Spleen (tissue), 13 donors: ENCODE measurements at places on chromosomes 2 and 18. TPM values are rescaled to one million over a fixed set of nuclear protein-coding genes. Genes with fewer than 3 reads are reported as not detected.
A peak's percentile ranks its signal among the peaks of the same experiment; 100 is the strongest.

- H3K27me3 ChIP-seq = no peaks in the 10 kb centered on the region
- H3K4me3 ChIP-seq = no peak overlapping the region
- no peaks in the 10 kb centered on the region for H3K36me3 ChIP-seq
- H3K4me1 ChIP-seq = peaks cover 15% of the 10 kb centered on the region
- no peak for DNase-seq
Observed at GRCh38 chr2:234391625-234392024, 105.3 kb downstream of the ARL4C start.

DNA sequence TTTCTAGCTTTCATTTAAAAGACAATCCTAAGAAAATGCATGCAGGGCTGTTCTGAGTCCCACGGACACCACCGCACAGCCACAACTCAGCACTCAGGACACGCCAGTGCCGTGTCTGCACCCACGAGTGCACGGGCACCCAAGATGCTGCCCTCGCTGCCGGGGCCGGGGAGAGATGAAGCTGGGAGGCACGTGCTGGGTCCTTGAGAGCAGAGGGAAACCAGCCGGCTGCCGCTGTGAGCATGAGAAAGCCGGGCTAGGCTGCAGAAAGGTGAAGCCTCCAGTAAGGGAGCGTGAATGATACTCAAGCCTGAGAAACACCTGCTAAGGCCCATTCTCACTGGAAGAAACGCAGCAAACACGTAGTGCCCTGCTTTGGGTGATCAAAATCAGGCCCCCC lies 4.8 kb downstream of the COPS9 start:
- peak; percentile 53 for DNase-seq
- peaks cover 10% of the 10 kb centered on the region for H3K4me1 ChIP-seq
- H3K27me3 ChIP-seq = no peaks in the 10 kb centered on the region
- H3K27ac ChIP-seq = no peak overlapping the region
- H3K36me3 ChIP-seq = peaks cover 64% of the 10 kb centered on the region
- no peak overlapping the region for H3K4me3 ChIP-seq

DNA sequence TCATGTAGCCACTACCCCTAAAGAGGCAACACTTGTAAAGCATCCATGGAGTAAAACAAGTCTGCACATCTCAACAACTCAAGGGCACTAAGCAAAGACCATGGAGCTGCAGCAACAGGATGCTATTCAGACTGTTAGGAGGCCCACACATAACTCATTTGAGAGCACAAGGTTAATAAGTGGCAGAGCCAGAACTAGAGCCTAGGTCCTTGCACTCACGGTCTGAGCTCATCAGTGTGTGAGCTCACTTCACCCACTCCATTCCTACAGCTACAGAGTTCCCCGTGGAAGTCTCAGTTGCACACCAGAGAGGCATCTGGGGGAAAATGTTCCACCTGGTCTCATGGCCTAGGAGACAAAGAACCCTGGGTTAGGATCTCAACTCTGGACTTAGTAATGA lies 35.0 kb downstream of the TTC32 start:
- DNase-seq = no peak
- no peaks in the 10 kb centered on the region for H3K27me3 ChIP-seq
- H3K4me1 ChIP-seq = peaks cover 29% of the 10 kb centered on the region
- H3K36me3 ChIP-seq = no peaks in the 10 kb centered on the region

GRCh38 chr2:74128206-74128605 lies 19.5 kb downstream of the BOLA3 start:
- H3K27ac ChIP-seq = no peak overlapping the region
- H3K27me3 ChIP-seq = no peaks in the 10 kb centered on the region
- no peak overlapping the region for H3K4me3 ChIP-seq
- H3K4me1 ChIP-seq = no peaks in the 10 kb centered on the region

The RMC1 gene
- total RNA-seq = 43.6 TPM

GRCh38 chr18:22031611-22032010 lies 137.8 kb upstream of the GATA6 start:
- no peak overlapping the region for H3K4me3 ChIP-seq
- no peaks in the 10 kb centered on the region for H3K27me3 ChIP-seq
- H3K4me1 ChIP-seq = no peaks in the 10 kb centered on the region
- no peak overlapping the region for H3K27ac ChIP-seq
- DNase-seq = no peak

DNA sequence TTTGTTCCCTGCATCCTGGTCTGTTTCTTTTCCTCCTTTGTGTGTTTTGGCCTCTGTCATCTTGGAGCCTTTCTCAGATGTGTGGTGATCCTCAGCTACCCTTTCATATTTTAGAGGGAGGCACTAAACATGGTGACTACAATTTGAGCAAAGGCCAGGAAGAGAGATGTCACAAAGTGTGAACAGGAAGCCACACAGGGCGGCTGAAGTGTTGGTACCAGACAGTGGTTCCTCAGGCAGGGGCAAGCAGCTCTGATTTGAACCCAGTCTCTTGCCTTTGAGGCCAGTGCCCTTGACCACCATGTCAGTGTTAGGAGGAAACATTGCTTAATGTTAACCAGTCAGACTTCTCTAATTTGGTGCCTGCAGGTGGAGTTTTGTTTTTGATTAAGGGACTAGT lies 9.2 kb downstream of the LRRFIP1 start:
- no peak overlapping the region for H3K27ac ChIP-seq
- H3K36me3 ChIP-seq = no peaks in the 10 kb centered on the region
- no peak for DNase-seq
- H3K27me3 ChIP-seq = no peaks in the 10 kb centered on the region

The KLHL29 gene
- 30.5 TPM for total RNA-seq

GRCh38 chr18:26456070-26456491 lies 92.3 kb downstream of the KCTD1 start:
- H3K27ac ChIP-seq = no peak overlapping the region
- no peaks in the 10 kb centered on the region for H3K36me3 ChIP-seq
- no peaks in the 10 kb centered on the region for H3K4me1 ChIP-seq
- DNase-seq = no peak
- H3K27me3 ChIP-seq = no peaks in the 10 kb centered on the region
- H3K4me3 ChIP-seq = no peak overlapping the region

DNA sequence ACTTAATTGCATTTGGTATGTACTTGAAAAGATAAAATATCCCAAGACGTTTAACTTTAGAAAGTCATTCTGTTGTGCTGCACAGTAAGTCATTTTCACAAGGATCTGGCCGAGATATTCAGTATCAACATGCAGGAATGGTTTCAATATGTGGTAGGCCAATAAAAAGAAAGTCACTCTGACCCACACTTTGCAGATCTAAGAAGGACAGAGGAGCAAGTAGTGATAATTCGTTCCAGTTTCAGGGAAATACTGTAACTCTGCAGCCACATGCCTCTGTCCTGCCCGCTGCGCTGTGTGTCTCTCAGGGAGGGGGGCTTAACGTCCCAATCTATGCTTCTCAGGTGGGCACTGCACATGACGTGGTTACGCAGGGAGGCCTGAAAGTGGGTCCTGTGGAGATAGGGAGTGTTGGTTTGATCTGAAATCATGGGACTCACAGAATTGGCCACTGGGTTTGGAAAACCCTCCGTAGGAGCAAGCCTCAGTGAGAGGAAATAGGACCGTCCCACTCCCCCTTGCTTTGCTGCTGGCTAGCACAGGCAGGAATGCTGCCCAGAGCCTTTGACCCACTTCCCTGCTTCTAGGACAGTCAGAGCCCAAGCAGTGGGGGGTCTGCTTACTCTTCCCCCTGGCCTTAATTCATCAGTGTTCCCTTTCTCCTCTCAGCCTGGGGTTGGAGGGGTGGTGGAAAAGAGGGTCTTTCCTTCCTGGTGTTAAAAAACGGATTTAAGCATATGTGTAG lies 314.7 kb upstream of the SPRED2 start:
- H3K4me3 ChIP-seq = no peak overlapping the region
- DNase-seq = no peak
- no peaks in the 10 kb centered on the region for H3K36me3 ChIP-seq
- no peak overlapping the region for H3K27ac ChIP-seq
- no peaks in the 10 kb centered on the region for H3K4me1 ChIP-seq
- H3K27me3 ChIP-seq = no peaks in the 10 kb centered on the region

The ST8SIA5 gene
- 0.03 TPM for total RNA-seq

The POTEJ gene
- total RNA-seq = not detected

- H3K36me3 ChIP-seq = no peaks in the 10 kb centered on the region
- H3K4me1 ChIP-seq = no peaks in the 10 kb centered on the region
- H3K27ac ChIP-seq = no peak overlapping the region
- DNase-seq = no peak
- H3K4me3 ChIP-seq = no peak overlapping the region
- H3K27me3 ChIP-seq = no peaks in the 10 kb centered on the region
Observed at GRCh38 chr2:183543731-183544130, 419.5 kb downstream of the NUP35 start.

GRCh38 chr2:84716564-84716963 lies 164.3 kb downstream of the TRABD2A start:
- H3K36me3 ChIP-seq = no peaks in the 10 kb centered on the region
- no peak overlapping the region for H3K27ac ChIP-seq
- no peaks in the 10 kb centered on the region for H3K4me1 ChIP-seq
- H3K27me3 ChIP-seq = no peaks in the 10 kb centered on the region
- H3K4me3 ChIP-seq = no peak overlapping the region

GRCh38 chr2:188277786-188278185 lies 13.9 kb upstream of the GULP1 start:
- no peak for DNase-seq
- H3K36me3 ChIP-seq = no peaks in the 10 kb centered on the region
- no peak overlapping the region for H3K27ac ChIP-seq

GRCh38 chr2:170156592-170156991 lies 21.4 kb upstream of the MYO3B start:
- H3K27ac ChIP-seq = no peak overlapping the region
- H3K36me3 ChIP-seq = no peaks in the 10 kb centered on the region
- DNase-seq = no peak
- H3K27me3 ChIP-seq = no peaks in the 10 kb centered on the region
- no peaks in the 10 kb centered on the region for H3K4me1 ChIP-seq

- no peak for DNase-seq
- peak overlapping the region; percentile 67 for H3K27ac ChIP-seq
- H3K4me1 ChIP-seq = peaks cover 100% of the 10 kb centered on the region
- H3K36me3 ChIP-seq = no peaks in the 10 kb centered on the region
- H3K4me3 ChIP-seq = no peak overlapping the region
Observed at GRCh38 chr2:54589340-54590215, 133.5 kb downstream of the SPTBN1 start.

The VIL1 gene
- total RNA-seq = 0.72 TPM

DNA sequence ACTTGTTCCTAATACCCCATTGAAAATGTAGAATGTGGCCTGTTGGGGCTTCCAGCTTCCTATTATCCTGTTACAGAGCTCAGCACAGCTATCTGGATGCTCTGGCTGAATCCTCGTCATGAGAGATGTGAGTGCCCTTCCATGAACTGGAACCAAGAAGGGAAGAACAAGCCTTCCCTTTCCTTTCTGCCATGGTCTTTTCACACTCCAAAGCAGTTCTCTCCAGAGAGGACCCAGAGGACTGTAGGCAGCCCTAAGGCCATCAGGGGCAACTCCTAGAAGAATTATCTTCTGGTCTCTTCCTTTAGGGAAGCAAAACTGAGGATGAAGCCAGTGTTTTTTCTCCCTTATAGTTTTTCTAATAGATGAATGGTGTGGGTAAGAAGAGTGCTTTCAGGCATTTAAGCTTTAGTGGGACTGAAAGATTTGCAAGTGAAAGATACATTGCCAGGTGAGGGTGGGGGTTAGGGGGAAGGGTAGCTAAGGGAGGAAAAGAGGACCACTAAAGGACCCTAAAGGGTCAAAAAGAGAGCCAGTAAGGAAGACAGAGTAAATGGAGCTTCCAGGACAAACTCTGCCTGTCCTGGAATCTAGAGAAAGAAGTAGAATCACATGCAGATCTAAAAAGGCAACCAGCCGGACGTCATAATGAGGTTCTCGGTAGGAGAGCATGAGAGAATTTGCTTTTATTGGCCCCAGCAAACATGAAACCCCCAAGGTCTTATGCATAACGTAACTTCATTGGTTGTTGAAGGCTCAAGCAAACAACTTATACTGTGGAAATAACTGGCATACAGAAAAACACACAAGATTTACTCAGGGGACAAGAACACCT lies 12.4 kb upstream of the XPO1 start:
- H3K36me3 ChIP-seq = no peaks in the 10 kb centered on the region
- no peak overlapping the region for H3K27ac ChIP-seq
- no peak overlapping the region for H3K4me3 ChIP-seq
- no peak for DNase-seq
- no peaks in the 10 kb centered on the region for H3K4me1 ChIP-seq
- no peaks in the 10 kb centered on the region for H3K27me3 ChIP-seq

The AQP12A gene
- total RNA-seq = not detected

The ANTXR1 gene
- total RNA-seq = 66.7 TPM

The RRM2 gene
- 25.7 TPM for total RNA-seq

The NTSR2 gene
- total RNA-seq = not detected

GRCh38 chr2:205612636-205613035 lies 69.7 kb upstream of the NRP2 start:
- no peak overlapping the region for H3K4me3 ChIP-seq
- DNase-seq = no peak
- H3K4me1 ChIP-seq = no peaks in the 10 kb centered on the region
- H3K27ac ChIP-seq = no peak overlapping the region
- no peaks in the 10 kb centered on the region for H3K27me3 ChIP-seq

The SLC5A6 gene
- 23.2 TPM for total RNA-seq
